ENCODE measurements at places on chromosomes 12 and 14. TPM values are rescaled to one million over a fixed set of nuclear protein-coding genes. Genes with fewer than 3 reads are reported as not detected.

Gene COX14
- total RNA-seq: 39.9 TPM

Gene REM2
- total RNA-seq: not detected

Gene TOGARAM1
- total RNA-seq: 11.5 TPM

Gene KLRF1
- total RNA-seq: 2.1 TPM

Gene ERBB3
- total RNA-seq: not detected

Gene CCDC59
- 83.3 TPM for total RNA-seq

GRCh38 chr12:109666068-109666467, 47.6 kb upstream of the FAM222A start:
- DNase-seq: no peak

GRCh38 chr14:101006008-101006407, 102.5 kb upstream of the RTL1 start:
- no peak for DNase-seq

GRCh38 chr12:111126331-111126730, 206.0 kb upstream of the MYL2 start:
- DNase-seq: no peak

DNA sequence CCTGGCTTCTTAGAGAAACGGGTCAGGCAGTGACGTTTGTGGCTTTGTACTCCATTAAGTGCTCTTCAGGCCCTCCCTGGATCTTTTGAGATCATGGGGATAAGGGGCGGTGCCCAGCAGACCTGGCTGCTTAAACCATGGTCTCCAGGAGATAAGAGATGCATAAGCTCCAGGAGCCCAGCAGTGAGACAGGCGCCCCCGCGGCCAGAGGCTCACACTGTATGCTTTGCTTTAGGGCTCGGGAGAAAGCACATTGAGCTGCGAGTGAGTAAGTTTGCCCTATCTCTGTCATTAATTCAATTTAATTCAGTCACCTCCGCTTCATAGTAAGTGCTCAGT, 359.5 kb downstream of the CACNA1C start:
- no peak for DNase-seq

DNA sequence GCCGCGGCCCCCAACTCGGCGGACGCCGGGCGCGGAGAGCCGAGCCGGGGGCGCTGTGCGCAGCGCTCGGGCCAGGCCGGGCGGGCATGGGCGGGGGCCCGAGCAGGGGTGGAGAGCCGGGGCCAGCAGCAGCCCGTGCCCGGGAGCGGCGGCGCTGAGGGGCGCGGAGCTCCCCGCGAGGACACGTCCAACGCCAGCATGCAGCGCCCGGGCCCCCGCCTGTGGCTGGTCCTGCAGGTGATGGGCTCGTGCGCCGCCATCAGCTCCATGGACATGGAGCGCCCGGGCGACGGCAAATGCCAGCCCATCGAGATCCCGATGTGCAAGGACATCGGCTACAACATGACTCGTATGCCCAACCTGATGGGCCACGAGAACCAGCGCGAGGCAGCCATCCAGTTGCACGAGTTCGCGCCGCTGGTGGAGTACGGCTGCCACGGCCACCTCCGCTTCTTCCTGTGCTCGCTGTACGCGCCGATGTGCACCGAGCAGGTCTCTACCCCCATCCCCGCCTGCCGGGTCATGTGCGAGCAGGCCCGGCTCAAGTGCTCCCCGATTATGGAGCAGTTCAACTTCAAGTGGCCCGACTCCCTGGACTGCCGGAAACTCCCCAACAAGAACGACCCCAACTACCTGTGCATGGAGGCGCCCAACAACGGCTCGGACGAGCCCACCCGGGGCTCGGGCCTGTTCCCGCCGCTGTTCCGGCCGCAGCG, 639 bp downstream of the FZD10 start:
- DNase-seq: no peak

DNA sequence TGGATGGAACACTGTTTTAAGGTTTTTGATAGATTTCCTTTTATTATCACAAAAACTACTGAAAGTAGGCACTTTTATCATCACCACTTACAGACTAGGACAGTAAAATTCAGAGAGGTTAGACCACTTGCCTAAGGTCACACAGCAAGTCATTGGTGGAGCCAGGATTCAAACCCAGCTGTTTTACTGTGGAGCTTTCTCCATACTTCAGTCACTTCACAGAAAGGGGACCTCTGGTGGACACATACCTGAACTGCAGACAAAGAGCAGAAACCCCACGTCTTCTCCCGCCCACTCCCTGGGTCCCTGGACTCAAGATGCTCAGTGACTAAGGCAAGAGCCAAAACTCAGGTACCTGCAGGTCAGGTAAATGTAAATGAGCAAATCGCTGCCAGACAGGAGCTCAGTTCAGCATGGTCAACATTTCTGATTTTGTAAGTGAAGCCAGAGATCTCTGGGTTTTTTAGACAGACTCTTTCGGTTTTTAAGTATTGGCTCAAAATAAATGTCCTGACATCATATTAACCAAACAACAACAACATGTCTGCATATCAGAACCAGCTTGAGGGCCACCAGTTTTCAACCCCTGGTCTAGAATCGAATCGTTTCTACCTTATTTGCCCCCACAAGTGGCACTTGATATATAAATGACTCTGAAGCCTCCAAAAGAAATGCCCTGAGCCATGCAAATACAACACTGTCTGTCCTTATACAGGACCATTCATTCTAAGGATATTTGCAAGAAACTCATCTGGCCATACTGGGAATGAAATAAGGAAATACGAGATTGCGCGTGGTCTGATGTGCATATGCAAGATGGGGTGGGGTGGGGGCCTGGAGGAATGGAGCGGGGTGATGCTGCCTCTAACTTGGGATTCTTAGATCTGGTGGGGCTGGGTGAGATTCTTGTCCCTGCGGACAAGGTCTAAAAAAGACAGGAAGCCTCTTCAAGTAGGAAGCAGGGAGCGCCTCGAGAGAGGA, 110.9 kb downstream of the KSR2 start:
- DNase-seq: no peak

DNA sequence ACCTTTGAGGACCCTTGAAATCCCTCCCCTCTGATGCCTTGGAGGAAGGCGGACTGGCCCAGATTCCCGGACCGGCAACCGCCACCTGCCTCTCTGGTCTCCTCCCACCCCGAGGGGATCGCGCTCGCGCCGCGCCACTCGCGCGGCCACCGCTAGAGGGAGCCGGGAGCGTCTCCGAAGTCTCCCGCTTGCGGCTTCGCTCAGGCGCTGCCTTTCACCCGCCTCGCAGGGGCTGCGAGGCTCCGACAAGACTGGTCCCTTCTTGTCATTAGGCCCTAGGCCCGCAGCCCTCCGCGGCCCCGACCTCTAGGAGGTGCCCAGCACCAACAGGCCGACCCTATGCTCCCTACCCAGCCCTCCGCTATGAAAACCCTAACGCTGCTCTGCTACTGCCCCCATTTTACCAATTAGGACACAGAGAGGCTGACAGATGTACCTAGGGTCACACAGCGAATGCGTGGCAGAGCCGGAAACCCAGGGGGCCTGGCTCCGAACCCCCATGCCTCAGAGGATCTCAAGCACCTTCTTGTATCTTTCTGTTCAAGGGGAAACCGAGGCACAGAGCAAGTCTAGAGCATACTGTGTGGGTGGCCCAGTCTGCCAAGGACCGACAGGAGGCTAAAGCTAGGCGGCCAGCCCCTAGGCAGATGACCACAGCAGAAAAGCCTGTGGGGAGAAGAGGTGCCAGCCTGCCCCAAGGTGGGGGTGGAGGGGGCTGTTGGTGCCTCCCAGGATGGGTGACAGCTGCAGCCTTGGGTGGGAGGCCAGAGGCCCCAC, 21.4 kb upstream of the VSX2 start:
- DNase-seq: peak; percentile 72

- DNase-seq: no peak
Measured at GRCh38 chr12:92769124-92769901, 66.5 kb downstream of the PLEKHG7 start.

GRCh38 chr12:120725659-120726509, at the start of gene ACADS:
Gene ACADS (plus strand): TSS chr12:120725826. CDS start chr12:120725886, 60 bp downstream.
- peak; percentile 94 for DNase-seq

GRCh38 chr12:52662093-52662917, 10.3 kb upstream of the KRT2 start:
- no peak for DNase-seq

- no peak for DNase-seq
Measured at GRCh38 chr12:65139389-65139788, 18.3 kb upstream of the WIF1 start.

GRCh38 chr14:70771781-70772212, 37.5 kb downstream of the MAP3K9 start:
- DNase-seq: no peak

Data from natural killer cell treated with Interleukin-12 subunit alpha and Interleukin-12 subunit beta and Interleukin-15 and Interleukin-18, amount 100 ng/mL, for 72 hours (primary cell).